ENCODE measurements at places on chromosomes 7 and 10.

GRCh38 chr10:44262551-44263251 lies 122.2 kb downstream of the CXCL12 start:
- DNase-seq = no peak

GRCh38 chr7:11447106-11447505 lies 384.9 kb downstream of the THSD7A start:
- no peak for DNase-seq

- DNase-seq = no peak
Measured at GRCh38 chr7:55101359-55101758, 82.5 kb downstream of the EGFR start.

- no peak for DNase-seq
Measured at GRCh38 chr10:61899997-61900828, 1.3 kb upstream of the ARID5B start.

GRCh38 chr10:131513445-131513844 lies 201.9 kb upstream of the TCERG1L start:
- no peak for DNase-seq

DNA sequence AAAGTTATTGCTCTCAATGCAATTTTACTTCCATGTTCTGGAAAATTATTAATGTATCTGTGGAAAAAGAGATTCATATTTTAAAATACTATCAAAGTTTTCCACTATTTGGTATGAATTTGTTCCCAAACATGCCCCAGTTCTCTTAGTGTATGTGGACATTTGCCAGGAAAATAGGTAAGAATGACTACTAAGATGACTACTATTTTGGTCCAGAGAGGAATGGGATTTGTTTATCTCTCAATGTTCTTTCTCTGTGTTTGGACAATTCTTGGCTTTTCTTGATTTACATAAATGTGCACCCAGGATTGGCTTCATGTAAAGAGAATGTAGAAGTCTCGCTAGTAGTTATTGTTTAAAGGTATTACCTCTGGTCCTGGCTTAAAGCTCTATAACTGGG lies 60.3 kb upstream of the POT1 start:
- DNase-seq = no peak

GRCh38 chr10:72784551-72785351 lies 92.8 kb downstream of the MCU start:
- DNase-seq = peak; percentile 67

GRCh38 chr10:110006358-110007160 lies 1.2 kb upstream of the ADD3 start:
- DNase-seq = no peak

DNA sequence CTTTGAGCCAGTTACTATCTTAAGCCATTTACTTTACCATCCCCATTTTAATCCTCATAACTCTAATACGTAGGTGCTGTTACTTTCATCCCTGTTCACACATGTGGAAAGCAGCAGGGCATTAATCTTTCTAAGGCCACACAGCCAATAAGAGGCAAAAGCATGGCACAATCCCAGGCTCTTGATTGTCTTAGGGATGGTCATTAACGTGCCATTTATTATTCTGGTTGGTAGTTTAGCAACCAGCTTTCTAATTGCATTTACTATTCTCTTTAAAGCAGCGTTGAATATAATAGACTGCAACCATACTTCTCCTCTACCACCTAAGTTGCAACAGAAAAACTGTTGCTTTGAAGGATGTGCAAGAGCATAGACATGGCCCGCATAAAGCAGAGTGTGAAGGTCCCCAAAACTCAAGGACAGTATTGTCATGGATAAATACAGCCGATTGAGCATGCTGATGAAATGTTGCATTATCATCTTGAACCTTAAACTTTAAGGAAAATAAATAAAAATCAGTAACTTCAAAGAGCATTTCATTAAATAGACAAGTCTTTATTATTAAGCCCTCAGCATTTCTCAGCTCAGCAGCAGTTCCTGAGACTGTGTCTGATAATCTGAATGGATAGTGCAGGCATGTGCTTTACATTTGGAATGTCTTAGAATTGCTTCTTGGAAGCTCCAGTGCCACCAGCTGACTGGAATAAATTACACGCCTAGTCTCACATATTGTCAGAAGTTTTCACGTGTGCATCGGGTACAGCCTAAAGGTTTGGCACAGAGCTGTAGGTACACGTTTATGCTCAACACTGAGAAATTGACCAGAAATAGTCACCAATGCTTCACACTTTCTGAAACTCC lies 467.1 kb downstream of the SDK1 start:
- no peak for DNase-seq

GRCh38 chr10:23344241-23344841 lies at the start of gene C10orf67:
TSS of gene C10orf67 (minus strand) at chr10:23344797. CDS start at chr10:23344774, 23 bp downstream.
- no peak for DNase-seq

DNA sequence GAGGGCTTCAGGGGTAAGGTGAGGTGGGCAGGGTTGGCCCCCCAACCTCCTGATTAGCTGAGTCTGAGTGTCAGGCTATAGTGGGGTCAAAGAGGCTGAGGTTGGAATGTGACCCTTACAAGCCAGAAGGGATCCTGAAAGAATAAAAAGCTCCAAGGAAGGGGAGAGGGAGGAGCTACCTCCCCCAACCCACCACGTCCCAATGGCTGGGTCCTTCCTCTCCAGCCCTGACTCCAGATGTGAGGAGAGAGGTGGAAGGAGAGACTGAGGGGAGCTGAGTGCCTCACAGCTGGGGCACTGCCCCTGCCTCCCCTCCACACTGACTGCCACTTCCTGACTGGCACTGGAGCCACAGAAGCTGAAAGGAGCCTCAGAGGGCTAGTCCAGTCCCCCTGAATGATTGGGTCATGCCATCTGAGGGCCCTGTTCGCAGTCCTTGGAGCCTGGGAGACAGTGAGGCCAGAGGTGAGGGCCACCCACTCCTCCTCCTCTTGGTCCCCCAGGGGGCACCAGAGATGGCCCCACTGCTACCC lies 20.6 kb downstream of the IMPDH1 start:
- no peak for DNase-seq

GRCh38 chr10:18240185-18240882 lies 100.1 kb downstream of the CACNB2 start:
- no peak for DNase-seq

DNA sequence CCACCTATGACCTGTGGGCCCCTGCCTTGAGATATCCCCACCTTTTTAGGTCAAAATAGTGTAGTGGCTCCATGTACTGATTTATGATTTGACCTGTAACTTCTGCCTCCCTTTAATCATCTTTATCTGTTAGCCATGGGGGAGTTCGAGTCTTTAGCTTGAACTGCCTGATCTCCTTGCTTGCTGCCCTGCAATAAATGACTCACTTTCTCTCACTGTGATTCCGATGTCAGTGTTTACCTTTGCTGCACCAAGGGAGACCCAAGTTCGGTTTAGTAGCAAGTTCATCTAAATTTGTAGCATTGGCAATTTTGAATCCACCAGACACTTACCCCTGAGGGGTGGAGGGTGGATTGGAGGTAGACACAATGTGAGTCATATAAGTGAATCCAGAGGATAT lies 814.6 kb upstream of the AUTS2 start:
- DNase-seq = no peak

DNA sequence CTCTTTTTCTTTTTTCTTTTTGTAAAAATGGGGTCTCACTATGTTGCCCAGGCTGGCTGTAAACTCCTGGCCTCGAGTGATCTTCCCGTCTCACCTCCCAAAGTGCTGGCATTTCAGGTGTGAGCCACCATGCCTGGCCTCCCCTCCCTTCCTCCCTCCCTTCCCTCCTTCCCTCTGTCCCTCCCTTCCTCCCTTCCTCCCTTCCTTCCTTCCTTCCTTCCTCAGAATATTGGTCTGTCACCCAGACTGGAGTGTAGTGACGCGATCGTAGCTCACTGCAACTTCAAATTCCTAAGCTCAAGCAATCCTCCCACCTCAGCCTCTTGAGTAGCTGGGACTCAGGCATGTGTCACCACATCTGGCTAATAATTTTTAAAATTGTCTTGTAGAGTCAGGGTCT lies 8.4 kb downstream of the AGAP3 start:
- DNase-seq = no peak

- no peak for DNase-seq
Measured at GRCh38 chr10:19668116-19668515, 148.1 kb upstream of the PLXDC2 start.

- no peak for DNase-seq
Measured at GRCh38 chr7:67022511-67022910, 25.9 kb downstream of the TYW1 start.

GRCh38 chr7:132472463-132473120 lies 103.7 kb downstream of the PLXNA4 start:
- DNase-seq = peak; percentile 15

GRCh38 chr7:129703751-129704150 lies 92.2 kb downstream of the NRF1 start:
- no peak for DNase-seq

DNA sequence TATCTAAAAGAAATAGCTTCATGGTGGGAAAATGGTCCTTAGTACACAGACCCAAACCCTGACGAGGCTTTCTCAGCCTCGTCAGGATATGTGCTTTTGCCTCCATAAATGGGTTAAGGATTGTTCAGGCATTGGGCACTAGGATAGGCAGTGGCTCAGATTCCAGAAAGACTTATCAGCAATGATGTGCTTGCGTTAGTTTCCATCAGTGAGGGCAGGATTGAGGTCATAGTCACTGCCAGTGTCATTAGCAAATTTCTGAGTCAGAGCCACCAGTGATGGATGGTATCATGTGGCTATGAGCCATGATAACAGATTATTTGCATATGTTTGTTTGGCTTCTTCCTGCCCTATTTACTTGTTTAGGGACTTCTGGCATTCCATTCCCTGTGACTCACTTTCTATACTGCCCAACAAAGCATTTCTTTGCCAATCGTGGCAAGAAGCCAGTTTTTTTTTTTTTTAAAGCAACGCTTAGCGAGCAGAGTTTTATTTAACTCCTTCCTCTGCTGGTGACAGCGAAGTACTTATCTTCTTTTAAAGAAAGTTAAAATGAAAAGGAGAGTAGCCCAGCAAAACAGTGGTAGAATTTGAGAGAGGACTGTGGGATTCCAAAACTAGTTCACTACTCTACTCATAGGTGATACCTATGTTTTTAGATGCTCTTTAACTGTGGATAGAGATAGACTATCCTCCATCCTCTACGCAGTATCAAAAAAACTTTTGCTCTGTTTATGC lies 44.4 kb downstream of the MYPN start:
- DNase-seq = peak; percentile 74

DNA sequence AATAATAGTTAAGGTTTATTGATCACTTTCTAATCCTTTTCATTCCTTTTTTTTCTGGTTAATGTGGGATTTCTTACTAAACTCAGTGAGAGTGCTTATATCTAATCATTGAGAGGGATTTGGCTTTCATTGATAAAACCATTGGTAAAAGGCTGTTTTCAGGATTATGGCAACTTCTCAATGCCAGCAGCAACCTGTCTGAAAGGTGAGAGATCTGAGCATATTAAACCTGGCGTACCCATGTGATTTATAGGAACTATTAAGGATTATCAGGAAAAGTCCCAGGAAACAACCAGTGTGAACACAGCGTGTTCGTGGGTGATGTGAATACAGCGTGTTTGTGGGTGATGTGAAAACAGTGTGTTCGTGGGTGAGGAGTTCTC lies 65.9 kb downstream of the PDIA4 start:
- DNase-seq = no peak

DNA sequence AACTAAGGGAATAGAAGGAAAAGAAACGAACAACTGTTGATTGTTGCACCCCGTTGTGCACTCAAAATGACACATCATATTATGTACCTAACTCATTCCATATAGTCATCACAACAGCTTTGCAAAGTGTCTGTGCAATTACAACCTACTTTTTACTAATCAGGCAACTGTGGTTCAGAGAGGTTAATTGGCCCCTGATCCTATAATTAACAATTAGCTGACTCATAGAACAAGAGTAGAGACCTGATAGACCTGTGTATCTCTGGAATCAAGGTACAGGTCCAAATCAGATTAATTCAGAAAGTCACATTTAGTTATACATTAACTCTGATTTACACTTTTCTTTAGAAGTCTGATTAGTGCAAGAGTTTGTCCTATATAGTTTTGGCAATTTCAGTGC lies 122.5 kb upstream of the CDK13 start:
- no peak for DNase-seq

DNA sequence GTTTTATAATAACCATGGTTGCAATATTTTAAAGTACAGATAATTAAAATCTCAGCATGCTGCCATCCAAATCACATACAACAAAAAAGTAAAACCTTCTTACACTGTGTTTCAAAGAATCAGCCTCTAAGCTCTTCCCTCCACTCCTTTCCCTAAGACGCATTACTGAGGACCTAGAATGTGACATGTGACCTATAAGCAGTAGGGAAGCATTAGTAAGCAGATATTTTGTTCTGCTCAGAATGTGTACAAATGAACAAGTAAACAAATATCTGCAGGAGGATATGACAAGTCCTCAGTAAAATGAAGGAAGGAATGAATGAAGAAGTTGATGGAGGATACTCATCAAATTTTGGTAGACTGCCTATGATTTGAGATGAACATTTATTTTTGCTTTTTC lies 49.1 kb downstream of the RAB11FIP2 start:
- DNase-seq = no peak

DNA sequence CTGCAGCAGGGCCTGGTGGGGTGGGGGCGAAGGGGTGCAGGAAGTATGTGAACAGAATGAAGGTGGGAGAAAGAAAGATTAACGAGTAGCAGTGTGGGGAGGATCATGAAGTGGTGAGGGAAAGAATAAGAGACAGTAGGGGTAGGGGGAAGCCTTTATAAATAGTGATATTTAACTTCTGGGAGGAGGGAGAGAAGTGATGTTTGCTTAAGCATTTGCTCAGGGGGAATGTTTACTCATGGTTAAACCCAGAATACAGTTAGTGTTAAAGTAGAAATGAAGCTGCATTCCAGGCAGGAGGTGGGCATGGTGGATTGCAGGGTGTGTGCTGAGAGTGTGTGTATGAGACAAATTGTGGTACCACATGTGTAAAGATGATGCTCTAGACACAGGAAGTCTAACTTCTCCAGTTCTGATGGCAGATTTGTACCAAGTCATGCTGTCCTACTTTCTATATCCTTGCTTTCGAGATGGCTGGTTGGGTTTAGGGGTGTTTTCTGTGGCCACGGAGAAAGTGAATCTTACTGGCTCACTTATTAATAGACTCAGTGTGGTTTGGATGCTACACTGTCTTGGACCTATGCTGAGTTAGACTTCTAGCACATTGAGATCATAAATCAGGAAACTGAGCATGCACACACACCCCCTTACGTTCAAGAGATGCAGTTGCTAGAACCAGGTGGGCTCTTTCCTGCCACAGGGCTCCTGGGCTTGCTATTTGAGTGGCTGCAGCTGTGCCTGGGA lies 10.6 kb upstream of the DNMBP start:
- no peak for DNase-seq

DNA sequence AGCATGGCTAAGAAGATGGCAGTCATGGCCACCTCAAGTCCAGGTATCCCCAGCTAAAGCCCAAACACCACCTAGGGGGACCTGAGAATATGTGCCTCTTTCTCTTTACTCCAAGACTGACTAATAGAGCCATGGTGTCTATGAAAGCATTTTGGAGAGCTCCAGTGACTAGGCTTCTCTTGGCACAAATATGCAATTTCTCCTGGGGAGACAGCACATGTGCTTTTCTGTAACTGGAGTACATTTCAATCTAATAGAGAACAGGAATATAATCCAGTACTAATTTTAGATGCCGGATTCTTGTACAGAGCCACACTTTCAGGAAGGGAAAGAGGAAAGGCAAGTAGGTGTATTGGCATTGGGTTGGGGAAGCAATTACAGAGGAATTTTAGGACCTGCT lies 260.1 kb downstream of the BMPER start:
- DNase-seq = no peak

All from astrocyte of the cerebellum (primary cell).